ENCODE measurements at places on chromosomes 7 and 10.

DNA sequence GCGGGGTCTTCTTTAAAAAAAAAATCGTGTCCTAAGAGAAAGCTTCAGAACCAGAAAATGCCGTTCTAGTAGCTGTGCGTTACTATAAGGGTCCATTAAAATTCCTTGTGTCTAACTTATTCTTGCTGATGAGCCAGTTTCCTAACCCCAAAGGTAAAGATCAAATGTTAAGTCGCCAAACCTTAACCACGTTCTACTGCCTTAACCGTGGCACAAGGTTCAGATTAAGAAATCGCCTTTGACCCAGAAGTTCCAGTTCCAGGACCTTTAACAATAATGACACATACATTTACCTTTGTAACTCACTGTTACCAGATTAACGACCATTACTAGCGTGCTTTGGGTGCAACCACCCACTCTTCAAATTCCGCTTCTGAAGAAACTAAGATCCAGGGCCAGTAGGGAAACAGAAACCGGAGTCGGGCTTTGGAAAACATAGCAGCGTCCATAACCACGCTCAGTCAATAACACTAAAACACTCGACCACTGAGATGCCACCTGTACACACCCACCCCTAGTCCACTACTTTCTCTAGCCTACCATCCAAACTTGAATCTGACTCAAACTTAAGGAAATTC, 620 bp downstream of the BET1 start:
- DNase-seq: no peak

DNA sequence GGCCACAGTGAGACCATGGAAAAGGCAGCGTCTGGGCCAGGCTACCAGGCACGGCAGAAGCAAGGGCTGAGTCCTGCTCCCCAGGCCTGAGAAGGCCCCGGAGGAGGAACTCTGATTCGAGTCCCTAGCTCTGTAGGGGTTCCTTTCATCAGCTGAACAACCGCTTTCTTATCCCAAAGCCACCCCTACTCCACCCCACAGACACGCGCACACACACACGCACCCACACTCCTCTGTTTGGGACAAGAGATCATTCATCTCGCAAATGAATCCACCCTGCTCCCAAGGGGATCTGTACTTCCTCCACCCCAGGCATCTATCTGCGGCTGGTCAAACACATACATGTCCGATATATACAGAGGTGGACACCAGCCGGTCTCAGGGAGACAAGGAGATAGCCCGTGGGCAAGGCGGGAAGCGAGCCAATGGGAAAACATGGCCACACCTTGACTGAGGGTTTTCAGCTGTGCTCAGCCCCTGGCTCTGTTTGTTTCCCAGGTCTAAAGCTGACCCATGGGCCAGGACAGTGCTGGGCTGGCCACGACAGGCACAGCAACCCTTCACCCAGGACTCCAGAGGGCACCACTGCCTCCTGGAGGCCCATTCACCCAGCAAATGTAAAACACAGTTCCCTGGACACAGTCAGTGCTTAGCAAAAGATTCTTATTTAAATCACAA, 7.3 kb downstream of the ZCCHC24 start:
- no peak for DNase-seq

DNA sequence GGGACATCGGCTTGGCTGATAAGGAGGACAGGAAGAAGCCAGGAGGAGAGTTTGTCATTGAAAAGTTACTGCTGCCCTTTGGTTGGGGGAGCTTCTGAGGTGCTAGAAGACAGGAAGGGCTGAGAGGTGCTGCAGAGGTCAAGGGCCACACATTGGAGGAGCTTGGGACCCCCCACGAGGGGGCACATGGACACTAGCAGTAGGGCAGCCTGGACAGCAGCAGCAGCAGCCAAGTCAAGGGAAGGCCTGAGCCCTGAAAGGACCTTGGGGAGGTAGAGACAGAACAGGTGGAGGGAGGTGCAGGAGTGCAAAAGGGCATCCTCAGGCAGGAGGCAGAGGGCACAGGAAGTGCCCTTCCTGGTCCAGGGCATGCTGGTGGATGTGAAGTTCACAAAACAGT, 439.7 kb upstream of the IGFBP3 start:
- no peak for DNase-seq

DNA sequence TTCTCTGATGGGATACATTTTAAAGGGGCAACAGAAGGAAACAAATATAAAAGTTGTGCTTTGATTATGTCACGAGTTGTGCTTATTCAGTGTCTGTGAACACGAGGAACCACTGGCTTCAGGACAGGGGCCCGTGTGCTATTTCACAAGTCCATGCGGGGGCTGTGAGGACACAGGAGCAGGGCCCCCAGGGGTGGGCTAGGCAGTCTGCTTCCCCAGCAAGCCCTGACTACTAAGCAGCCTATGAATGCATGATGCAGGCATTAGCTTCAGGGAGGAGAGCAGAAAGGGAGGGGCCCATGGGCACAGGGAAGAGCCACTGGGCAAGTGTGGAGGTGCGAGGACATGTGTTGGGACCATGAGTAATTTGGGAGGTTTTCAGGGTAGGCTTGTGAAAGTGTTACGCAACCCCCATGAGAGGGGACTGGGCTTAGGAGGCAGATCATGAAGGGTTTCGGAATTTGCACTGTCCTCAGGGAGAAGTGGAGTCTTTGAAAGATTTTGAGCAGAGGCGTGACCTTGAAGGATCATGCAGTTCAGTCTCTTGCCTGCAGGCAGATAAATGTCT, 424.9 kb downstream of the CALN1 start:
- DNase-seq: no peak

- DNase-seq: no peak
Observed at GRCh38 chr10:116112232-116113231, 160.5 kb downstream of the GFRA1 start.

GRCh38 chr10:8294779-8295178, 240.3 kb downstream of the GATA3 start:
- DNase-seq: no peak

DNA sequence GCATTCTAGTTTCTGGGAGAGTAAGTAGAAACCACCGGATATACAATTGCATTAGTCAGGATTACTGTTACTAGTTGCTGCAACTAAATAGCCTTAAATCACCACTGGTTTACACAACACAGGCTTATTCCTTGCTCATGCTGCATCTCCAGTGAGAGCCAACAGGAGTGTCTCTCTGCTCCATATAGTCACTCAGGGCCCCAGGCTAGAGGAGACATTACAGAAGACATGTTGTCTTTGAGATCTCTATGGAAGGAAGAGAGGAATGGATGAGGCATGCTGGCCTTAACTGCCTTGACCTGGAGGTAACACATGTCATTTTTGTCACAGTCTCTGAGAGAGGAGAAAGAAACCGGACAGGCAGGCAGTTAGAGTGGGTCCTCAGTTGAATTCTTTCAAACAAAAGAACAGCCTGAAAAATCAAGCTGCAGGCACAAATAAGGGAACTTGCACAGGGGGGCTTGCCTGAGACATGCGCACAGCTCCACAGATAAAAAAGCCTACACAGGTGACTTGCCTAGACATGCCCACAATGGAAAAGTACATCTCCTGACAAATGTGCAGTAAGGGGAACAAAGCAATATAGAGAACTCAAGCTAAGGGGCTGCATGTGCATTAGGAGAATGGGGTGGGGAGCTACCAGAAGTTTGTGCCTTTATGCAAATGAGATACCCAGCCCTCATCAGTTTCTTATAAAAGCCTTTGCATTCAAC, 348.0 kb downstream of the TYW1 start:
- no peak for DNase-seq

DNA sequence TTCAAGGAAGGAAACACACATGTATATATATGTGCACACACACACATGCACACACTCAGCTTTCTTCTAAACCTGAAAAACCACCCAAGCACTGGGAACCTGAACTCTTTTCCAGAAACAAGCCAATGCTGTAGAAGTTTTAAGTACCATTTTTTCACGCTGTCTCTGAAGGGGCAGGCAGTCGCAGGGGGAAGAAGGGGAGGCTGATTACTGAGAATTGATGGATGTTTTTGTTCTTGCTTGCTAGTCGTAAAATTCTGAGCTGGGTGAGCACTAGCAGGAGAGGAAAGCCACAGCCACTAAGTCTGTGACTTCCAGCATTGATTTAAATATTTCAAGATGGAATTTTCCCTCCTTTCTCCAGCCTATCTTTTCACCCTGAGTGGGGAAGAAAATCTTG, 391.8 kb downstream of the CALN1 start:
- no peak for DNase-seq

GRCh38 chr7:146961617-146962016, 845.0 kb downstream of the CNTNAP2 start:
- DNase-seq: no peak

GRCh38 chr10:125073996-125074395, 86.4 kb downstream of the CTBP2 start:
- no peak for DNase-seq

DNA sequence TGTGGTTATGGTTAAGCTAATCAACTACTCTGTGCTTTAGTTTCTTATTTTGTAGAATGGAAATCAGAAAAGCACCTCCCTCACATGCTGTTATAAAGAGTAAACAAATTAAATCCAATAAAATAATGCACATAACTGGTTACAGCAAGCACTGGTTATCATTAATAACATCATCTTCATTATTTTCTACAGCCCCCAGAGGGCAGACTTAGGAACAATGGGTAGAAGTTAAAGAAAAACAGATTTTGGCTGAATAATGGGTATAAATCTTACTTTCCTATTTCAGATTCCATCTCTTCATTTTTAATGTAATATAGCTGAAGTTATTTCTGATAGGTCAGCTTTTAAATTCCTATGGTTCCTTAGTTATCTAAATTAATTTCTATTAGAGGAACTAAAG, 126.5 kb downstream of the DOCK4 start:
- DNase-seq: no peak

GRCh38 chr7:68143345-68143744, 1146.7 kb downstream of the TYW1 start:
- DNase-seq: no peak

DNA sequence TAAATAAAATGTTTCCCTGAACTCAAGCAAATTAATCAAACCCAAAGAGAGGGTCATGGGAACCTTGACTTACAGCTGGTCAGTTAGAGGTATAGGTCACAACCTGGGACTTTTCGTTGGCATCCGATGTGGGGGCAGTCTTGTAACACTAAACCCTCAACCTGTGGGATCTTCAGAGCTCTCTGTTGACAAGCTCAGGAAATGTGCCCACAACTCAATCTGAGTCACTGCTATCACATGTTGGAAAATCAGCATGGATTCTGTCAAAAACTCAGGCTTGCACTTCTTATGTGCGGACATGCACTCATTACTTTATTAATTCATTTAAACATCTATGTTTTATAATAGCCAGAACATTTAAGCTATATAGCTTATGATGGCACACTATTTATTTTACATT, 424.6 kb upstream of the SORCS1 start:
- no peak for DNase-seq

GRCh38 chr10:78870458-78870857, 198.3 kb upstream of the ZMIZ1 start:
- no peak for DNase-seq

- peak; percentile 42 for DNase-seq
Observed at GRCh38 chr7:28530175-28530802, 118.0 kb downstream of the CREB5 start.

- DNase-seq: no peak
Observed at GRCh38 chr7:98474558-98474957, 73.7 kb upstream of the BAIAP2L1 start.

GRCh38 chr7:130395421-130395820, 15.1 kb downstream of the CPA1 start:
- DNase-seq: no peak

DNA sequence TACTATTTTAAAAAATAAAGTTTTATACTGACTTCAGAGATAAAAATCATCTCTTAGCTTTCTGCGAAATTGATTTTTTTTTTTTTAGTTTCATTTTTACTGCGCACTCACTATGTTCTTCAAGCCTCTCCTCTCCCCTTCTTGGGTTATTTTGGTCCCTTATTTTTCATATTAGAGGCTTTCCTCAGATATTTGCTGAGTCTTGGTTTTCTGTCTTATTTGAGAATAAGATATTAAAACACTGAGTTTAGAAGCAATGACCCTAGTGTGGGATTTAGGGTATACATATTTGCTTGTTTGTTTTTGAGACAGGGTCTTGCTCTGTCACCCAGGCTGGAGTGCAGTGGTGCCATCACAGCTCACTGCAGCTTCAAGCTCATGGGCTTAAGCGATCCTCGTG, 59.9 kb downstream of the SND1 start:
- DNase-seq: no peak

GRCh38 chr10:1102416-1102815, 46.2 kb downstream of the WDR37 start:
- no peak for DNase-seq

DNA sequence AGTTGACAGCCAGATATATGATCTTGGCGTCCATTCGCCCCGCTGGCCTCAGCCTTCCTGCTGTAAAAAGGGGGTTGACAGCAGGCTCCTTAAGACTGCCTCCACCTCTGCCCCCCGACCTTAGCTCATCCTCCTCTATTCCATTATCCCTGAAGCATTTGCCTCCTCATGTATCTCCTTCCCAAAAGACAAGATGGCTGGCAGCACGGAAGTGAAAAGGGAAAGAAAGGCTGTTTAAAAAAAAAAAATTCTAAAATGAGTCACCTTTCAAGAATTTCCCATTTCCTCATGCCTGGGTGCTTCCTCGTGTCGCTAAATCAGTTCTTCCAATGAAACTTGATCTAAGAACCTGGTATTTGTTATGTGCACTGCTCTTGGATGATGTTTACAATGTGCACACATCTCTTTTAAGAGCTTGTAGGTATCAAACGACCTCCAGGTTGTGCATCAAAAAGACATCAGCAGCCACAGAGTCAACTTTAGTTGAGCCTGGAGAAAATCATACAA, 1.7 kb downstream of the SCRN1 start:
- peak; percentile 22 for DNase-seq

- DNase-seq: no peak
Observed at GRCh38 chr7:107860279-107860961, 30.6 kb upstream of the DLD start.

- no peak for DNase-seq
Observed at GRCh38 chr10:13448216-13448615, 80.6 kb downstream of the BEND7 start.

- no peak for DNase-seq
Observed at GRCh38 chr7:95335093-95335492, 10.8 kb upstream of the PON1 start.

DNA sequence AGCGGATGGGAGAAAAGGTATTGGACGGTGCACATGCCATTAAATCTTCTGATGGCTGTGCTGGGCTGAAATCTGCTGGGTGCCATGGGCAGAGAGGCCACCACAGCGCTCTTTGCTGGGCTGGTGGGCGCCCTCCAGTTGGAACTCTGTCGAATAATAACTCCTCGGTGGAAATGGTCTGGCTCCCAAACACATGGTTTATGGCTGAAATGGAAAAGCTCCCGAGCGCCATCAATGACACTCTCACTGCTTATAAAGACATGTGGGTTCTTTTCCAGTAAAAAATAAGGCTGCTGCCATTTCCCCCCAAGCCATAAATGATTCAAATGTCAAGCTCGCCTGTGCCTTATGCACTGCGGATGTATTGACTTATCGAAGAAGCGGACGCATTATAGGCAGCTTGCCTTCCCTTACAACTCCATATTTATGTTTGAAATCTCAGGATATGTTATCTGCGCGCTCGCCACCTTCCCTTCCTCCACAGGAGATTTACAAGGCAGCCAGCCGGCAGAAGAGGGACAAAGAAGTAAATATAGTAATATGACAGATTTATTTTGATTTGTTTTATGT, 239.0 kb upstream of the MKI67 start:
- DNase-seq: no peak
